ENCODE measurements at places on chromosomes 7 and 10.

GRCh38 chr10:119614686-119615085 is 17.9 kb upstream of the TIAL1 start:
- DNase-seq, result no peak

DNA sequence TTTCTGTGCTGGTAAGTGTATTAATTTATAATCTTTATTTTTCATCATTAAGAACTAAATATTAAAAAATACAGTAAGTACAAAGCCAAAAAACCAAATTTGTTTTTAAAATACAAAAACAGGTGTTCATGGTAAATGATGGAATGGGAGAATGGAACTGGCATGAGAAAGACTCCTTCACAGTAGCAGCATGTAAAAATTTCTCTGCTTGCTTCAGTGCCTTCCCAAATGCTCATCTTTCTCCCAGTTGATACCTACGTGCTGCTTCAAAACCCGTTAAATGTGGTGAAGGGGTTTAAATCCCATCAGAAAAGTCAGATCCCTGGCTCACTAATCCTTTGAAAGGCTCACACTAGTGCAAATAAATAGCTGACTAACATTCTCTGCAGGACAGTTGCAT is 4.2 kb downstream of the RNF133 start:
- no peak for DNase-seq

- no peak for DNase-seq
Measured at GRCh38 chr10:102262744-102263370, 17.5 kb downstream of the GBF1 start.

DNA sequence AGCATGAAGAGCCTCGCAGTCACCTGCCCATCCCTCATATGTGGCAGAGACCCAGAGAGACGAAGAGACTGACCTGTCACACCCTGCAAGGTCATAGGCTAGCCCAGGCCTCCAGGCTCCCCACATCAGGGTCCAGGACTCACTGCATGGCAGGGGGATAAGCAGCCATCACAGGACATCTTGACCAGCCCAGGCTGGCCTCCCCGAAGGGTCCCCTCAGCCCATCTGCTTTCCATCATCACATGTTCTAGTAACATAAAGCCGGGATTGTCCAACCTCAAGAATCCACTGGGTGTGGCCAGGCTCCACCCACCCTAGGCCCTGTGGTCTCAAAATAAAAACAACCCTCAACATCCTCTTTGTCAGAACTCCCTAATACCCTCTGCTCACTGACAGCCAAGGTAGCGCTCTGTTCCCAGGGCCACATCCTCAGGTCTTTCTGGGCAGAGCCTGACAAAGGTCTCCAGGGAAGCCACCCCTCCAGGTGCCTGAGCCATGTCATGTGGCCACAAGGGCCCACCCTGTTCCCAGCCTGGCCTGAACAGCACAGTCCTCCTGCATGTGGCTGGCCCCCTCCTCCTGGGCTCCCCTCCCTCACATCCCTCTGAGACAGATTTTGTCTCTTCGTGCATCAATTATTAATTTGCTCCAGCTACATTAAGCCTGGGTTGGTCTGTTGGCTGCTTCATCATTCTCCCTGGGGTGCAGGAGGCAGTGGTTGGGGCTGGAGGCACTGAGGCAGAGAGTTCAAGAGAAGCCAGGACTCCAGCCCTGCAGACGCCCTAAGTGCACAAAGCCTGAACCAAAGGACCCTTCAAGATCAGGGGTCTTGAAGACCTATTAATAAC is 131.8 kb upstream of the UNC5B start:
- DNase-seq, result no peak

DNA sequence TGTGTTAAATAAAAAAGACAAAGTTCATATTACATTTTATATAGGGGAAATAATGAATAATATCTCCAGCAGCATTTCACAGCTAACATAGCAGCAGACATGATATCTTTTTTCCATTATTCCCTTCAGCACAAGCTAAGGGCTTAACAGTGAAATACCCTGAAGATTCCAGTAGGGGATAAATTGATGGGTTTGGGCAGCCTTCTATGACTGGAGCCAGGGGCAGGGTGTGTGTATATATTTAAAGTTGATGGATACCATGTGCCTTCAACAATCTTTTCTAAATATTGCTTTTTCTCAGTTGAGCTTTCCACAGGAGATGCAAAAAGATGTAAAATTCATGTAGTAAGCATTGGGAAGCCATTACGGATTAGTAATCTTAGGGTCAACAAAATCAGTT is 151.2 kb downstream of the MAGI2 start:
- no peak for DNase-seq

GRCh38 chr7:67620216-67620933 is 623.7 kb downstream of the TYW1 start:
- no peak for DNase-seq

DNA sequence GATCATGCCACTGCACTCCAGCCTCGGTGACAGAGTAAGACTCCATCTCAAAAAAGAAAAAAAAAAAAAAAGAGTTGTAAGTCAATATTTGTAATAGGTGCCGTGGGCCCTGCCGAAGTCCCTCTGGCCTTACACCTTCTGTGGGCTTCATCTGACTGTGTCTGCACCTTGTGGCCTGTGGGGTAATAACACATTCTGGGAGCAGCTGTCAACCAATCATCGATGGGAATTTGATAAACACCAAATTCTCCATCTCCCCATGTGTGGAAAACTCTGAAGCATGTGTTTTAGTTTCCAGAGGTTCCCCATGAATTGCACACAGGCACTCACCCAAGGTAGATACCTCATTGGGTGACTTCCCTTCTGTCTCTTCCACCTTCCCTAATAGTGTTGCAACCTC is 10.8 kb downstream of the ZNF394 start:
- DNase-seq, result no peak

DNA sequence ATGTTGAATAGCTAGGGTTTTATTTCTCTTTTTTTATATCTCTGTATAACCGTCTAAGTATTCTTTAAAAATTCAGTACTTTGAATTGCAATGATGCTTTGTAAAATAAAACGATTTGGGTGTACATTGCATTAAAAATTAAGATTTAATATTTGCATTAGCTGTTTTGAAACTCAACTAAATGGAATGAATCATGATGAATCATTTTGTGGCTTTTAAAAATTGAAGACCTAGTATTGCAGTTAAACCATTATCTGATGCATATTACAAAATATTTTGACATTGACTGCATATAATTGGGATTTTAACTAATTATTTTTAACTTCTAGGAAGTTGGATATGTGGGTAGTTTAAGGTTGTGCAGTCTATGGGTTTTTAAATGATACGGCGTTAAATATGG is 314.0 kb downstream of the CDK14 start:
- no peak for DNase-seq

DNA sequence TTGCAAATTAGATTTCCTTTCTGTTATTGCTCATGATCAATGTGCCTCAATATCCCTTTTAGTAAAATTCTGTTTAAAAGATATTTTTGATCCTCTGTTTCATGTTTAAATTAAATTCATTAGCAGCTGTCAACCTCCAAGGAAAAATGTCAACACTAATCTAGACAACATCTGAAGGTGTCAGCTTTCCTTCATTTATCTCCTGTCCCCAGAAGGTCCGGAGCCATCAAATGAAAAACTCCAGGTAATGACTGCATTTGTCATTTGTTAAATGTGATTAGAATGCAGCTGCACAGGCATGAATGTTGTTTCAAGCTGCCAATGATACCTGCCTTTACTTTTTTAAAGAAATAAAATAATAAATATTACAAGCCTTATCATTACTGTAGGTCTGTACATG is 463.7 kb upstream of the SEMA3A start:
- DNase-seq, result no peak

DNA sequence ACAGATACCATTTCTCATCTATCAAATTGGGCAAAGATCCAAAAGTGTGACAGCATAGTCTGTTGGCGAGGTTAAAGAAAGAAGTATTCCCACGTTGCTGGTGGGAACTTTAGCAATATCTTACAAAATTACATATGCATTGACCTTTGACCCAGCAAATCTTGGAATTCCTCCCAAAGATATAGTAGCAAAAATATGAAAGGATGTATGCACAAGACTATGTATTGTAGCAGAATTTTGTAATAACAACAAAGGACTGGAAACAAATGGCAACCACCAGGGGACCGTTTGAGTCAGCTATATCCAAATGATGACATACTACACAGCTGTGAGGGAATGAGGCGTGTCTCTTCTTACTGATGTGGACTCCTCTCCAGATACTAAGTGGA is 50.2 kb downstream of the KCNH2 start:
- DNase-seq, result no peak

GRCh38 chr7:50665403-50666123 is 100.4 kb upstream of the DDC start:
- no peak for DNase-seq

DNA sequence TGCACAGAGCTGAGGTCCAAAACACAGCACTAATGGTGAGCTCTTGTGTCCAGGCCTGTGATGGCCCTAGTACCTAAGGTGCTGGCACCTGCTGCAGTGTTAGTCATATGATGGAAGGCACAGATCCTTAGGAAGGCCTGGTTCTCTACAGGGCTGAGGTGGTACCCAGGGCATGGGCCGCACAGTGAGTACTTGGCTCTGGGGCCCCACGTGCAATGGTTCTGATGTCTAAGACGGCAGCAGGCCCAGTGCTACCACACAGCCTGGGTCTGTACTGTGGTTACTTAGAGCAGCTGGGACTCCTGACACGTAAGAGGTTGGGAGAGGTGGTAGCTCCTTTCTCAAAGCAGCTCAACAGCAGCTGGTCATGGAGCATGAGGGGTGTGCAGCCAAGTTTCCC is 70.6 kb upstream of the MAGI2 start:
- DNase-seq, result no peak

GRCh38 chr10:103713676-103714075 is 141.7 kb downstream of the SH3PXD2A start:
- DNase-seq, result no peak

- DNase-seq, result no peak
Measured at GRCh38 chr10:16493884-16494536, 27.7 kb downstream of the C1QL3 start.

GRCh38 chr7:139913845-139914135 is 84.7 kb downstream of the TBXAS1 start:
- DNase-seq, result no peak

DNA sequence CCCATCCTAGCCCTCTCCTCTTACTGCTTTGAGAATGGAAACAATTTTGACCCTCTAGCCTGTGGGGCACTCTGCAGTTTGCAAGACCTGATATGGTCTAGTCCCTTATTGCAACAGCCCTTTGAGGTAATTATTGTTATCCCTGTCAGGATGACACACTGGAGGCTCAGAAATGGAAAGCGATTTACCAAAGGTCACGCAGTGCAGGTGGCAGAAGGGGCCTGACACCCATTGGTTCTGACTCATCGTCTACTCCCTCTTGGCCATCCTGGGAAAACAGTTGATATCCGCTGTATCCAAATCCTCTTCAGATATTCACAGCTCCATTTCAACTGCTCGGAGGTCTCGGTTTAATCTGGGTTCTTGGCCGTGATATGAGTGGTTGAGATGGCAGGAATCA is 44.7 kb upstream of the AQP1 start:
- DNase-seq, result no peak

DNA sequence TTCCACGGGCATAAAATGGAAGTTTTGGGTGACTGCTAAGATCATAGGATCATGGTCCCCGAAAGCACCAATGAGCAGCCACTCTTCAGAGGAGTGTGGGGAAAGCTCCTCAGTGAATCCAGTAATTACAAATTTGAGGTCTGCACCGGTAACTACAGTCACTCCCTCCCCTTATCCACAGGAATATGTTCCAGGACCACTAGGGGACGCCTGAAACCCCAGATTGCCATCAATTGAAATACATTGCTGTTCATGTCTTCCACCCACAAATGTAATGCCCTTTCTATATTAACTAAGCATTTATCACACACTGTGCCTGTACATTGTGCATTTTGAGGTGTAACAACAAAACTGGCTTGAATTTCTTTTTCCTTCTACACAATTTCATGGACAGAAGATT is 447.9 kb upstream of the PFKP start:
- no peak for DNase-seq

GRCh38 chr10:84946904-84947303 is 618.5 kb downstream of the CCSER2 start:
- no peak for DNase-seq

DNA sequence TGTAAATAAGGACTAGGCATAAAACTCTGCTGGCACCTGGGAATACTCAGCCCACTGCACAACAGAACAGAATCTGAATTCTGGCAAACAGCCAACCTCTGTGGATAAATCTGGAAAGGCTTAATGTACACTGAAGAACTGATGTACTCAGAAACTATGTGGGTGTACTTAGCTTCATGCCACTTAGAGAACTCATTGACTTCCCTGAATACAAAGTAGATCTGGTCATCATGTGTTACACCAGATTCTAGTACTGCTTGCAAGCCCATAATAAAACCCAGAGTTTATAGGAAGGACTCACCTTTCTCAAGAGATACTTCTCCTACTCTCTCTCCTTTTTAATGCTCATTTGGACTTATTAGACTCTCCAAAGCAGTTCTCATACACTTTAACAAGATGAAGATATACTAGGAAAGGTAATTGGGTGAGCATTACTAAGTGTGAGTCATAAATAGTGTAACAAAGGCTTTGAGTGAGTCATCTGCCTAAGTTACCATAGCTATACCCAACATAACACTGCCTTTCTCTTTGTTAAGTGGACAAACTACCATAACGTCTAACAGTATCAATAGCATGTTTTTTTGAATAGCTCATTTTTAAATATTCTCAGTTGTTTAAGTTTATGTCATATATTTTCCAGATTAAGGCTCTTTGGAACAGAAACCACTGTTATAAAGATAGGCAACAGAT is 309.1 kb downstream of the MDFIC start:
- no peak for DNase-seq

DNA sequence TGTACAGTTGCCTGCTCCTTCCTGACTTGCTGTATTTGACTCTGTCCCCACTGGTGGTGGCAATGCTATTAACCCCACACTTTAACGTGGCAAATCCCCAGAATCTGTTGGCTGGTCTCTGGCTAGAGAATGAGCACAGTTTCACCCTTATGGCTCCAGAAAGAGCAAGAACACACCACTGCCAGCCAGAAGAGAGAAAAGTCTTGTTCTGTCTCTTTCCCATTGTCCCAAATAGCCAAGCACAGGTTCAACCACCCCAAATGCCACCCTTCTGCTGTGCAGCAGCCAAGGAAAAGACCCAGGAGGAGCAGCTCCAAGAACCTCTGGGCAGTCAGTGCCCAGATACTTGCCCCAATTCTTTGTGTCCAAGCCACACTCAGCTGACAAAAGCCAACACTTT is 11.3 kb downstream of the SLC16A9 start:
- DNase-seq, result no peak

DNA sequence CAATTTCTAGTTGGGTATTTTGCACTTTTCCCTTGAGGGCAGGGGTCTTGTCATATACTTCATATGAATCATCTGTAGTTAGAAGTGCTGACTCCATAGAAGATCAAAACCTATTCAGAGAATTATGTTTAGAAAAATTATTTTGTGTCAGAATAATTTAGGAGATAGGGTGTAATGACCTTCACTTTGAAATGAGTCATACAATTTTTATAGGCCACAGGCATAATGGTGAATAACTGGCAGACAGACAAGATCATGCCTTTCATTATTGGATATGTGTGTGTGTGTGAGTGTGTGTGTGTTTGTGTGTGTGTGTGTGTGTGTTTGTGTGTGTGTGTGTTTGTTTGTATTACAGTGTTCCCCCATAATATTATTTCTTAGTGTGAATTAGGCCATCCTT is 523.0 kb downstream of the ANKRD7 start:
- DNase-seq, result no peak
